IPS-NIHi11 (cell line): ENCODE measurements at places on chromosomes 16 and 17.

DNA sequence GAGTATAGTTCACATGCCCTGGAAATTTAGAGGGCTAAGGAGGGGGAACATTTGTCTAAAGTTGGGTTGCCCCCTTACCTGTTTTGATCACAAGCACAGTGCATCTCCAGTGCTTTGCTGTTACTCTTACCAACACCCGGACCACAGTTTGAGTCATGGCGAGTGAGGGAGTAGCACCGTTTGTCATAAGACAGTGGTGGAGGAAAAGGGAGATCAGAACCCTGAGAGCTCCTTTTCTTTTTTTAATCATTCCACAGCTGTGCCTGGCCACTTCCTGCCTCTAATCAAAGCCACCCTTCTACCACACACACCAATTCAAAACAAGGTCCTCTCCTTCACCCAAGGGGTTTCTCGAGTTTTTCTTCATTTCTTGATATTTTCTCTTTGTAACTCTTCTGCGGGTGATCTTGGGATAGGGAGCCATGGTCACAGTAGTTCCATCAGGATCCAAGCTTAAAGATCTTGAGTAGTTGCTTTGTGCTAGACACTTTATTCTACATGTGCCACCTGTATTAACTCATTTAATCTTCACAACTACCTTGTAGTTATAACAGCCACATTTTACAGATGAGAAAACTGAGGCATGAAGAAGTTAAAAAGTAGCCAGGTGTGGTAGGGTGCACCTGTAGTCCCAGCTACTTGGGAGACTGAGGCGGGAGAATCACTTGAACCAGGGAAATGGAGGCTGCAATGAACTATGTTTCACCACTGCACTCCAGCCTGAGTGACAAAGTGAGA, 5.0 kb upstream of the MYL4 start:
- no peak for DNase-seq

DNA sequence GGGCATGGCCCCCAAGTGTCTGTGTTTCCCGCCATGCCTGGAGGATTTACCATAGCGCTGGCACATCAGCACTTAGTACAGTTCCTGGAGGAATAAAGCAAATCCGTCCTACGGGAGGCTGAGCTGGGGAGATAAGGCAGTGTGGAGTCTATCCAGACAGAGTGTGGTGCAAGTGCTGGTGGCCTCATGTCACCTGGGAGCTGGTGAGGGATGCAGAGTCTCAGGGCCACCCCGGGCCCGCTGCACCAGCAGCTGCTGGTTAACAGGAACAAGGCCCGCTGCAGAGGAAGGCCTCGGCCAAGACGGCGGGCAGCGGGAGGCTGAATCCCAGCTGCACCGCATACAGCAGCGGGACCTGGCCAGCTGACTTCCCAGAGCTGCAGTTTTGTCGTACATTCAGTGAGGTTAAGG, 57.3 kb upstream of the CDC42EP4 start:
- no peak for DNase-seq

GRCh38 chr17:72373910-72374741, 253.3 kb downstream of the SOX9 start:
- no peak for DNase-seq

GRCh38 chr17:78791840-78792709, 10.0 kb upstream of the CYTH1 start:
- no peak for DNase-seq

DNA sequence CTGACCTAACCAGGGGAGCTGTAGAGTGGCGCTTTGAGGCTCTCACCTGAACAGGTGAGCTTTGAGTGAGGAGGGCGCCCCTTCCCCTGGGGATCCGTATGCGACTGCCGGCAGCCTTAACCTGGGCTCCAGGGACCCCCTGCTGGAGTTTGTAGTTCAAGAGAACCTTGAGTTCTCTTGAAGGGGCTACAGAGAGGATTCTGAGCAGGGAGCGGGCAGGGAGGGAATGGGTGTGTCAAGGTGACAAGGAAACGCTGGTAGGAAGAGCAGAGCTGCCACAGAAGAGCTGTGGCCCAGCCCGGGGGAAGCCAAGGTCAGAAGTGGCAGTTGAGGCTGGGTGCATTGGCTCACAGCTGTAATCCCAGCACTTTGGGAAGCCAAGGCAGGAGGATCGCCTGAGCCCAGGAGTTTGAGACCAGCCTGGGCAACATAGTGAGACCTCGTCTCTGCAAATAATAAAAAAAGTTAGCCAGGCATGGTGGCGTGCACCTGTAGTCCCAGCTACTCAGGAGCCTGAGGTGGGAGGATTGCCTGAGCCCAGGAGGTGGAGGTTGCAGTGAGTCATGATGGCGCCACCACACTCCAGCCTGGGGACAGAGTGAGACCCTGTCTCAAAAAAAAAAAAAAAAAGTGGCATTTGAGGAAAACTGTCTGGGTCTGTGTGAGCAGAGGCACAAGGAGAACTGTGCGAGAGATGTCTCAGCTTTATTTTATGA, 1.2 kb downstream of the LLGL2 start:
- peak; percentile 32 for DNase-seq

GRCh38 chr16:84413244-84414004, 45.1 kb downstream of the ATP2C2 start:
- DNase-seq: no peak
